ENCODE measurements at places on chromosomes 12 and 14. TPM values are rescaled to one million over a fixed set of nuclear protein-coding genes. Genes with fewer than 3 reads are reported as not detected.
A peak's percentile ranks its signal among the peaks of the same experiment; 100 is the strongest.

KRT77 gene
- not detected for total RNA-seq

RASSF9 gene
- 0.07 TPM for total RNA-seq

HOXC11 gene
- 0.42 TPM for total RNA-seq

RBM23 gene
- 64.8 TPM for total RNA-seq

PARP11 gene
- 4.1 TPM for total RNA-seq

FOXM1 gene
- 28.1 TPM for total RNA-seq

RBP5 gene
- not detected for total RNA-seq

RAD51AP1 gene
- total RNA-seq: 22.2 TPM

FOXN4 gene
- total RNA-seq: not detected

PGF gene
- 0.92 TPM for total RNA-seq

GNB3 gene
- total RNA-seq: 1.5 TPM

SYCP3 gene
- 0.14 TPM for total RNA-seq

DNA sequence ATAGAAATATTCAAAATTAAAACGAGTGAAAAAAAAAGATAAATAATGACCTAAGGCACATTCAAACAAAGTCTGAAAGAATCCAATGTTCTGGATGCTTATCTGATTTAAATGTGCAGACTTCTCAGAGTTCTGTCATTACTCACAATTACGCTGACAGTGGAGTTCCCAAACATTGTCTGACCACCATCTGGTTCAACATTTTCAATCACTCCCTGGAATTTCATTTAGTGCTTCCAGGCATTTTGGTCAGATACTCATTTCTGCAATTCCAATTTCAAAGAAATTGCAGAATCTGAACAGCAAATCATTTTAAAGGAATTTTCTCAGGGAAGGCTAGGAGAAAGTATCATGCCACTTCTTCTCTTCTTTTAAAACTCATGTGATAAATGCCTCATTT is 398.2 kb upstream of the PDE3A start:
- peak; percentile 55 for DNase-seq

DNA sequence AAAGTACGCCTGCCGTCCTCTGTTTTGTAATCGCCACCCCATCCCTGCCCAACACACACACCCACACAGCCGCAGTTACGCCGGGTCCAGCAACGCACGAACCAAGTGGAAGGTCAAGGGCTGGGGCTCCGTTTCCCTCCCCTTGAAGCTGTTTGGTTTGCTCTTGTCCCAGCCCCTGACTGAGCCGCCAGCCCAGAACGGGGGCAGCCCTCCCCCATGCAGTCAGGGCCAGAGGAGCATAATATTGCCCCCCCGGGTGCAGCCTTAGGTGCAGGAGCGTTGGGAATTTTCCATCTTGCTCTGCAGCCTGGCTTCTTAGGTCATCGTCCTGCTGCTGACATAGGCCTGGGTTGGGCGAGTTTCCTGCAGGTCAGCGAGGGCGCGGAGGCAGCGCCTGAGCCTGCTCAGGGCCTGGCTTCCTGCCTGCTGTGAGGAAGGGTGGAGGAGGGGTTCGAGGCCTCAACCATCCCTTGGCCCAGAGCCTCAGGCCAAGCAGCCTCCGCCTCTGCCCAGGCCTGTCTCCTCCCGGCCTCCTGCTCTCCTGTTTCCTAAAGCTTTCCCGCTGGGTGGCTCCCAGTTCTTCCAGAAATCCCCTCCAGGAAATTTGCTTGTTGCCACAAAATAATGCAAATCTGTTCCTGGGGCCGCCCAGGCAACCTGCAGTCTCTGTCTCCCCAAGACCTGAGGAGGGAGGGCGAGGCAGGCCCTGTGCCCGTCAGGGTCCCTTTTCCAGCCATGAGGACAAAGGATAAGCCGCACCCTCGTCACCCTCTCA is 44.5 kb downstream of the PSMA6 start:
- DNase-seq: peak; percentile 88

DNA sequence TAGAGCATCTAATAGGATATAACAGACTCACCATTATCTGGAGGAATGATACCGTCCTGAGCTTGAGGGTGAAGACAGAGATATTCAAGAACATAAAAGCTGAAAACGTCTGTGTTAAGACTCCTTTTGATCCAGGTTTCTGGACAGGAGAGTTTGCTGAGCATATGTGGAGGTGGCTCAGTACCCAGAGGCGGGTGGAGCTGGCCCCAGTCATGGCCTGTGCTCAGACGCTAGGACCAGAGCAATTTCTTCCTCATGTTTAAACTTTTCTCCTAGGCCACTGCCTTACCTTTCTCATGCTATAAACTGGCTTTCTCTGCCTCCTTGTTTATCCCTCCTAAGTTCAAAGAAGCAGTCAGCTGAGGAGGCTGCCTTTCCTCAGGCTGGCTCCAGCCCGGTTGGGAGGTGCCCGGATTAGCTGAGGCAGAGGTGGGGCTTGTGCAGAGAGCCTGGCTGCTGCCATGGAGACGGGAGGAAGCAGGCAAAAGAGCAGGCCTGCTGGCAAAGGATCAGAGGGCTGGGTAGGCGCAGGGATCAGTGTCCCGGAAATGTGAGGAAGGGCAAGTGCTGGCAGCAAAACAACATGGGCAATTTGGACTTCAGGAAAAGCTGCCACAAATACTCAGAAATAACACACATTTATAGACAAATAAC is 13.7 kb downstream of the COA8 start:
- DNase-seq: peak; percentile 75

- no peak for DNase-seq
Observed at GRCh38 chr12:85058339-85058738, 22.2 kb downstream of the LRRIQ1 start.

DNA sequence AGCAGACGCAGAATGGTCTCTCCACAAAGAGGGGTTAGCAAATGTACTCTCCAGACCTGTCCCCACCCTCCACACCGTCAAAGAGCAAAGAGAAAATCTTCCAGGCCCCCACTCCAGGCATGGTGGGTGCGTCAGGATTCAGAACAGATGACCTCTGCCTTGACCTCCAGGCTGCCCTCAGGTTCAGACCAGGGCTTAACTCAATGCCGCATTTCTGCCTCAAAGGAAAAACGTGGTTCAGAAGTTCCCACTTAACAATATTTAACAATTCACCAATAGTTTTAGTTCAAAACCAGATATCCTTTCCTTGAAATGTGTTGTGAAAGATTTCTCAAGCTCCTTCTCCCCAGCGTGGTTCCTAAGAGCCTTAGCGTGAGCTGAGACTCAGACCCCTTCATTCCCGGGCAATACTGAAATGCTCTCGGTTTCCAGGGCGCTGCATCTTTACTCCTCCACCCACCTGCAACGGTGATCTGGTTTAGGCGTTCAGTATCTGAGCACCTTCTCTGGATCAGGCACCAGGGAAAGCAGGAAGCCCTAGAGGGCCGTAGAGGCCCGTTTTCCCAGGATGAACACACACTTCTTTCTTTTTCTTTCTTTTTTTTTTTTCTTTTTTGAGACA is 22.9 kb downstream of the HSP90AA1 start:
- DNase-seq: no peak

GRCh38 chr14:49641697-49642129 is 6.7 kb upstream of the DNAAF2 start:
- DNase-seq: no peak

DNA sequence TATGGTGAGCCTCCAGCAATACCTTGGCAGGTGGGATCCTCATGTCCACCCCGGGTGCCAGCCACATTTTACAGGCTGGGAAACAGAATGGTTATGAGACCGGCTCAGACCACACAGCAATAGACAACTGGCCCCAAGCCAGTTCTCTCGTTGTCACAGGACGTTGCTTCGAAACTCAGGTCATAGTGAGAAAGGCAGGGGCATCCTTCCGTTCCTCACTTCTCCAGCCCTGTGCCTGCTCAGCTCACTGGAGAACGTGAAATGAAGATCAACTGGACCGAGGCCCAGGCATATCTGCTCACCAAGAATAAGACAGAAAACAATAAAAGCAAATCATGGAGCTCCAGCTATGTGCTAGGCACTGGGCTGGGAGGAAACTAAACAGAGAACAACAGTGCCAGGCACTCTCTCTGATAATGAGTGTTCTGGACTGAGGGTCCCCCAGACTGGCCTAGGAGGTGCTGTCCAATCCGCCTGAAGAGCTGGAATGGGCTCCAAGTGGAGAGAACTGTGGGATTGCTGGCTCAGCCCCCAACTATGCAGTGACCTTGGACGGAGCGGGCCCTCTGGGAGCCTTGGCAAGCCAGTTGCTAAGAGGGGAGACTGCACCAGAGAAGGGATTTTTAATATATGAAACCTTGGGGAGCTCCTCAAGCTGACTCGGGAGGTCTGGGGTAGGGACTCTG is 18.8 kb upstream of the FAIM2 start:
- DNase-seq: no peak

DNA sequence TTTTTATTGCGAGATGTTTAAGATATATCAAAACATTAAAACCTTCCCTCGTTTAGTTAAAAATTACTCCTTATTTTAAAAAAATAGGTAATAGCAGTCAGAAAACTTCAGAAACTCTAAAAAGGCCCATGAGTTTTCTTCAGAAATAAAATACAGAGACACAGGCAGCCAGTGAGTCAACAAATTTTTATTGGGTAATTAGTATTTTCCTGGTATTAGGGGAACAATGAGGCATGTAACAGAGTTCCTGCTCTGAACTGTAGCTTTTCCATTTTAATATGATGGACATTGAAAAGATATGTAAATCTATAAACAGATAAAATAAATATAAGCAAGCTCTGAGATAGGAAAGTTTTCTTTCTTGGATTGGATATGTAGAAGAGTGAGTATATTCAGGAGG is 399 bp upstream of the ZNF705A start:
- no peak for DNase-seq

GRCh38 chr14:73091044-73091443 is 32.7 kb downstream of the RBM25 start:
- no peak for DNase-seq

DNA sequence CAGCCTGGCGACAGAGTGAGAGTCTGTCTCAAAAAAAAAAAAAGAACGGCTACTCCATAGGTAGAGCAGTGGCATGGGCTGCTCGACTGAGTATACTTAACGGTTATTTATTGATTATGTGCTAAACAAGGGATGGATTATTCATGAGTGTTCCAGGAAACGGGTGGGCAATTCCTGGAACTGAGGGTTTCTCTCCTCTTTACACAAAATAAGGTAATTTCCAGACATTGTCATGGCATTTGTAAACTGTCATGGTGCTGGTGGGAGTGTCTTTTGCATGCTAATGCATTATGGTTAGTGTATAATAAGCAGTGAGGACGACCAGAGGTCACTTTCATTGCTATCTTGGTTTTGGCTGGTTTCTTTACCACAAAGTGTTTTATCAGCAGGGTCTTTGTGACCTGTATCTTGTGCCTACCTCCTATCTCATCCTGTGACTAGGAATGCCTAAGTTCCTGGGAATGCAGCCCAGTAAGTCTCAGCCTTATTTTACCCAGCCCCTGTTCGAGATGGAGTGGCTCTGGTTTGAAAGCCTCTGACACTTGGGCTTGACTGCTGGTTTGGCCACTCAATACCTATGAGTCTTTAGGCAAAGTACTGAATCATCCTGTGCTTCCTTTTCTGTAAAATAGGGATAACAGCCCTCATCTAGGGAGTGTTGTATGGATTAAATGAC is 3.2 kb downstream of the DGLUCY start:
- no peak for DNase-seq

- no peak for DNase-seq
Observed at GRCh38 chr14:90303473-90303872, 28.3 kb downstream of the NRDE2 start.

GRCh38 chr14:102503641-102504327 is 5.8 kb downstream of the ANKRD9 start:
- no peak for DNase-seq

- no peak for DNase-seq
Observed at GRCh38 chr12:3990501-3991280, 117.5 kb upstream of the PARP11 start.

DNA sequence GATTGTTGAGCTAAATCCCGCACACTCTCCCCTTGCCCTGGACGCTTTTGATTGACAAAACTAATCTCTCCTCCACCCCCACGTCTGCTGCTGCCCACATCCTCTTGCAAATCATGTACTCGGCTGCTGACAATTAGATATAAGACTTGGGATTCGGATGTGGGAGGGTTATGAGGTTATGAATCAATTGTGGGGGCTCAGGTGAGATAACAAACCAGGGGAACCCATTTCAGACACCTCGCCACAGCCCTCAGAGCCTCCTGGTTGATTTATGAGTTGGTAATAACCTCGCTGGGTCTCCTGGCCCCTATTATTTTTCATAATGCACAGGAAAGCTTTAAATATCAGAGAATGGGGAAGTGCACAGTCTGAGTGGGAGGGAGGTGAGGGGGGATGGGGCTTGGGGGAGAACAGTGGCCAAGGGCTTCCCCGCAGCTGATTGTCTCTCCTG is 449.9 kb downstream of the DPF3 start:
- no peak for DNase-seq

- peak; percentile 40 for DNase-seq
Observed at GRCh38 chr12:26701604-26702215, 131.3 kb downstream of the ITPR2 start.

- DNase-seq: no peak
Observed at GRCh38 chr12:89831310-89832095, 122.9 kb upstream of the ATP2B1 start.

GRCh38 chr14:29799464-29800095 is 128.1 kb downstream of the PRKD1 start:
- no peak for DNase-seq

GRCh38 chr12:96473394-96474093 is 15.8 kb upstream of the CFAP54 start:
- DNase-seq: no peak

GRCh38 chr12:116055895-116056607 is 221.4 kb downstream of the MED13L start:
- no peak for DNase-seq

DNA sequence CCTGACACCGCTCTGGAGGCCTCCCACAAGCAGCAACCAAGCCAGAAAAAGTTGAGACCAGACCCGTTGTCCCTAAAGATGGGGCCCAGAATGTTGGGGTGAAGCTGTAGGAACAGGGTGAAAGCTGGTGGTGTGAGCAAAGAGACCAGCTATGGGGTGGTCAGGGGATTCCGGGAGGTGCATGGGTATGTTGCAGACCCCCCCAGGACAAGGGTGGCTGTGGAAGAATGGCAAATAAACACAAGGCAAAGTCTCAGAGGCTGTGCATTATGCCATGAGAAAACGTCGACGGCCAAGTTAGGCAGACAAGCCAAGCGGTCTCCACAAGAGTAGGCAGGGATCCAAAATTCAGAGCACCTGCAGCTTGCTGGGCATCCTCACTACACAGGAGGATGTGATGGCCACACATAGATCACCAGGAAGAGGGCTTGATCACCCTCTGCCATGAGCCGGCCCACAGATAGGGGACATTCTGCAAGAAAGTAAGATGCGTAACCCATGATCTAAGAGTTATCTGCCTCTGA is 58.8 kb upstream of the KCNA1 start:
- no peak for DNase-seq

GRCh38 chr12:94140556-94140955 is 7.8 kb upstream of the PLXNC1 start:
- no peak for DNase-seq

- peak; percentile 54 for DNase-seq
Observed at GRCh38 chr14:67526676-67527459, 6.2 kb upstream of the PLEKHH1 start.

GRCh38 chr12:9404469-9405260 is 196.5 kb upstream of the PZP start:
- DNase-seq: no peak

- no peak for DNase-seq
Observed at GRCh38 chr14:70982200-70982599, 74.9 kb downstream of the PCNX1 start.

- no peak for DNase-seq
Observed at GRCh38 chr14:32028599-32028998, 48.5 kb upstream of the ARHGAP5 start.
